ENCODE measurements at places on chromosomes 7 and 10.

GRCh38 chr10:52334595-52334994 is 20.5 kb downstream of the DKK1 start:
- DNase-seq: no peak

- no peak for DNase-seq
These were observed 59.1 kb downstream of the TFAM start for GRCh38 chr10:58444321-58444720.

- no peak for DNase-seq
These were observed 209.9 kb downstream of the ZNF365 start for GRCh38 chr10:62583876-62584615.

GRCh38 chr7:12569673-12570072 is 847 bp upstream of the SCIN start:
- no peak for DNase-seq

- DNase-seq: no peak
These were observed 474.1 kb downstream of the PTPRN2 start for GRCh38 chr7:158113321-158114025.

DNA sequence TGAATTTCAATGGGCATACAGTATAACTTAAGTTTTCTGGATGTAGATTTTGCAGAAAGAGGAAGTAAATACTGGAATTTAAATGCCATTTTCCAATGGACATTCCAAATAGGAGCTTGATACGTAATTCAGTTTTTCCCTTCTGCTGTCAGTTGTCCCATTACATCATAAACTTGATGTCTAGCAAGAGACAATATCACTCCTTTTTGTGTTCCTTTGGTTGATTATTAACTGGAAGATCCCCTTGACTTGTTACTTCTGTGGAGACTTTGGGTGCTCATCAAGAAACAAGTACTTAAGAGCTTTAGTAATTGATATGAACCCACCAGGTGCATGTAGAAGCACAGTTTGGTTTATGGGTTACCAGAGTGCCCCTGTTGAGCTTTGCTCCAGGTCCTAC is 116.1 kb downstream of the ST7 start:
- DNase-seq: no peak

DNA sequence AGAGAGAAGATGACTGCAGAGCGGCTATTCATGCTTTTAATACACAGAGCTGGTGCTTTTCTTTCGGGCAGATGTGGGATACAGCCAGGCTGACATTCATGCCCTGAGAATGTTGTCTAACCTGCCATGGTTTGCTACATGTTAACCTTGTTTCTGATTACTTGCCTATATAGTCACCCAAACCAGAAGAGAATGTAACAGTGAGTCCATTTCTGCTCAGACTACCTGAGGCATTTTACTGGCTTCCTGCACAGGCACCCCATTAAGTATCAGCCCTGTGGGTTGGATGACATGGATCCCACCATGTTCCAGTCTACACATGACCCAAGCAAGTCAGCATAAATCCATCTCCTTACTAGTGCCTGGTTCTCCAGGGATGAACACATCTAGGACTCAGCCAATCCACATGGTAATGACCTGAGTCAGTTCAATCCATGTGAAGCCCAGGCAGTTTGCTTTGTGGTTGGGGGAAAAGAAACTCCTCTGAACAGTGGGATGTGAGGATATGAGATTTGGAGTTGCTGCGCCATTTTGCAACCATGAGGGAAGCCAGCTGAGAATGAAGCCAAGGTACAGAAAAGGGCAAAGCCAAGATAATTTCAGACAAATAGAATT is 55.7 kb upstream of the MKX start:
- DNase-seq: no peak

GRCh38 chr10:90437452-90437851 is 420.4 kb downstream of the HTR7 start:
- no peak for DNase-seq

- no peak for DNase-seq
These were observed 436.8 kb upstream of the C7orf33 start for GRCh38 chr7:148153616-148154284.

GRCh38 chr10:2049560-2049959 is 312.2 kb upstream of the ADARB2 start:
- no peak for DNase-seq

DNA sequence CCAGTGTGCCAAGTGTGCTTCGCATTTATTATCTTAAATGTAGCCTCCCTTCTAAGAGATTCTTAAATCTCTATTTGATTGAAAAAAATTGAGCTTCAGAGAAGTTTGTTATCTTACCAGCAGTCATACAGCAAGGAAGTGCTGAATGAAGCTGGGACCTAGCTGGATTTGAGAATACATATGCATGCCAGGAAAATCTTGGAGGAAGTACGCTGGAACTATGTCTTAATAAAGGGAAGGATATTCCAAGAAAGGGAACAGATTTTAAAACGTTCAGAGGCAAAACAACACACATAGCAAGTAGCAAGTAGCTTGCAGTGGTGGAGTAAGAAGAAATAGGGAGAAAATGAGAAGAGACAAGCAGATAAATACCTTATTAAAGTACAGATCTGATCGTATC is 1.5 kb downstream of the CFAP70 start:
- no peak for DNase-seq

GRCh38 chr7:69906283-69906995 is 308.2 kb downstream of the AUTS2 start:
- no peak for DNase-seq

DNA sequence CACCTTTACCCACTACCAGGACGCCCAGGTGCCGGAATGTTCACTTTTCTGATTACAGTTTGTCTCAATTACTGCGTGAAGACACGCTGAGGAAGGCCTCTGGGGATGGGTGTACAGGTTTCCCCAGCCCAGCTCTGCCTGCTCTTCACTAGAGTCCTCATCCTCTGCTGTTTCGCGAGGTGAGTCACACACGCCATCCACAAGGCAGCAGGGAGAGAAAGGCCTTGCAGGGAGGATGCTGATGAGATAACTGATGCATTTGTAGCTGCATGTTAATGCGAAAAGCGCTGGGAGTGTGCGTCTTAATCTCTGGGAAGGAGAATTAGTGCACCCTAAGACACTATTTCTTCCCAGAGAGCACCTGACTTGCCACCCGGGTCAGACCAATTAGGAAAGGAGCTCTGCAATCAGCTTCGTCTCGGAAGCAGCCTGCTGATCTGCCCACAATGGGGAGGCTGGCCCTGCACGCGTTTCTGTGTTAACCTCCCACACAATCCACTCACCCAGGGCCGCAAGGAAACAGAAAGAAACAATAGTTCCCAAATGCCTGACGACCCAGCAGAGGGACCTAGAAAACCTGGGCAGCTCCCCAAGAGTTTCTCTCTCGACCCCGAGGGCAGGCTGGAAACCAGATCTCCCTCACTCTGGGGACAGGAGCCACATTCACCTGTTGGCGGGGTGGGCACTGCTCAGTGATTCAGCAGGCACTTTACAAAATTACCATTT is 578.7 kb downstream of the GLRX3 start:
- no peak for DNase-seq

DNA sequence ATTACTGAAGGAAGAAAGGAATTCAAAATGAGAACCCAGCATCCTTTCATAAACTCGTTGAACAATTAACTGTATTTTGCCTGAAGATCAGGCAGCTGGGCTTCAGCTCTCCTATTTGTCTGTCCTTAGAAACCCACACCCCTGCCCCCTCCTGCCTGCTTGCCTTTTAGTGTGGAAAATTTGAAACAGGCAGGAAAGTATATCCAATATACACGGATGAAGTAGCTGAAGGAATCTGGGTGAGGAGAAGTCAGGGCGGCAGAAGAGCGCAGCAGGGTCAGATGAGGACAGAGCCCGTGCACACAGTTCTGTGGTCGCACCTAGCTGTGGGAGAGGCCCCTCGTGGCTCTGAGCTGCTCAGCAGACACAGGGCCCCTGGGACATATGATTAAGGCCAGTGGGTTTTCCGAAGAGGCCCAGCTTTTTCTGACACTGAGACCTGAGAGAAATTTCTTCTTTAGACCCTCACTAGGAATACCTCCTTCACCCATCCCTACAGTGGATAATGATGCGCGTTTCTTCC is 87.9 kb downstream of the ACTR3B start:
- DNase-seq: no peak

- no peak for DNase-seq
These were observed 40.3 kb downstream of the ARHGAP22 start for GRCh38 chr10:48564466-48565160.

All from neuronal stem cell (in vitro differentiated cells).